ENCODE measurements at places on chromosomes 4 and X.

DNA sequence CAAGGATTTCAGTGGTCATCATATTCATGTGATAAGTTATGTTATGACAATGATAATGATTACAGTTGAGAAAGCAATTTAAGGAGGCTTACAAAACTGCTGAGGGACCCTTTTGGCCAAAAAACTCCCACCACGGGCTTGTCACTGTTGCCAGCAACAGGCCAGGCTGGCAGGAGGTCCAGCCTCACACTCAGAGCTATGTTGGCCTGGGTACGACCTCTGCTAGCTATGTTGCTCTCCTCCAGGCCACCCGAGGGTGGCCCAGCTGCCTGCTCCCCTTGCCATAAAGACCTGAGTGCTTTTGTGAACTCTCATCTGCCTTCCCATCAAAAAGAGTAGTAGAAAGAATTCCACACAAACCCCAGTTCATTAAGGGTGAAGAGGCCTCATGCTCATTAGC, 52.0 kb downstream of the MID1 start:
- no peak for DNase-seq

DNA sequence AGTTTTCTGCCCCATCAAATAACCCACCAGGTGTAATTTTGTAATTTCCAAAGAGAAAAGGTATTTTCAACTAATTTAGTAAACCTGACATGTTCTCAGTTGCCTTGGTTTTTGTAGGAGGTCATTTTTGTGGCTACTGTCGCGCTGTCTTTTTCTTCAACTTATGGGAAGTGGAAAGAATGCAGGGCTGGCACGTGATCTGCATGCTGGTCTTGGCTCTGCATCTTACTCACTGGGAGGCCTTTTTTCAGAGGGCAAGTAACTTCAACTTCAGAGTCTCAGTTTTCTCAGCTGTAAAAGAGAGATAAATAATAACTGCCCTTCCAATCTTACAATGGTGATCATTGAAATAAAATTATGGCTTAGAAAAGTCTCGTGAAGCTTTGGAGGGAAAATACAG, 109.9 kb upstream of the SMIM10 start:
- no peak for DNase-seq

- DNase-seq: no peak
These were observed 26.5 kb upstream of the FUNDC1 start for GRCh38 chrX:44569122-44569521.

DNA sequence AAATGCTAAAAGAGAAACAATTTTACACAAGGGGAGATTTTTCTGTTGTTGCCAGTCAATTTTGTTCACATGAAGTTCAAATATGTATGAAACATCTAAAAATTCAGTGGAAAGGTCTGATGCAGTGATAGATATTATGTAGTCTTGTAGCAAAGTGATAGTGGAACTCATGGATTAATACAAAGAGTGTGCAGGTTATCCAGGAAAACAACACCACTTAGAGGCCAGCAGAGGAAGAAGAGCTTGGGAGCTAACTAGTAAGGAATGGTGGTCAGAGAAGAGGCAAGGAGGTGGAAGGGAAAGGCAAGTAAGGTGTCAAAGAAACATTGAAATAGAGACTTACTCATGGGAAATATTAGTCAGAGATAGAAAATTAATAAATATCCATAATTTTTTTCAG, 395.6 kb downstream of the MAPK10 start:
- no peak for DNase-seq

GRCh38 chrX:65136424-65136823, 160.2 kb upstream of the ZC4H2 start:
- no peak for DNase-seq

DNA sequence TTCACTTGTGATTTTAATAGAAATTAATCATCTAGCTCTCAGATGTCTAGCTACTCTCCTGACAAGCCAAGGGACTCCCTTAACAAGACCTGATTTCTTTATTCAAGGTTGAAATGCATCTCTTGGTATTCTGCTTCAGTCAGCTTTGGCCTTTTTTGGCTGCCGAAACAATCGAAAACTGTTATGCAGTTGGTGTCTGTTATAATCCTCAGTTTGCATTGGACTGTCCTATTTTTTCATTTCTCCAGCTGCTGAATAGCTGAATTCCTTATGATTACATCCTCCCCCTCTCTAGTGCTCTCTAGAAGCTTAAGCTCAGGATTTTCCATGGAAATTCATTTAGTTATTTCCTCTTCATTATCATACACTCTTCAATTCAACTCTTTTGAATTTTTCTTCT, 177.2 kb downstream of the TRIML1 start:
- DNase-seq: no peak

DNA sequence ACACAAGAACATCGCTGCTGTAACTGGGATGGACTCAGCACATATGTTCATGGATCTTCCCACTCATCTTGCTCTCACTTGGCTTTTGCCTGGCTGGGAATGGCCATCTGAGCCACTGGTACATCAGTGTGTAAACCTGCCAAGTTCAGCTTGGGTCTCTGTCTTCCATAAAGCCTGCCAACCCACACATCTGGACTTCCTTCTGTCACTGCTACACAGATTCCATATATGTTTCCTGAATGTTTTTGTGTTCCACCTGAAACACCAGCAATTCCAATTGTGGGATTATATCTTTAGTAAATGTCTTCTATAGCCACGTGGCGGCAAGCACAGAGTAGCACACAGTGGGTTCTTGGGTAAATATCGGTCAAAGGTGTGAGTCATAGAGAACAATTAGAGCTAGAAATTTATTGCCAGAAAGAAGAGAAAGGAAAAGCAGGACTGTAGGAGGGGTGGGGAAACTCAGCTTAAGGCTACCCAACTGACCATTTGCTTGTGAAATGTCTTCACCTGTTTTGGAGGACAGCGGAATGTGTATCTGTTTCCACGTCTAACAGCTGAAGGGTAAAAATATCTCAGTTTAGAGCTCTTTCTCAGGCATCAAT, 125.9 kb downstream of the MFAP3L start:
- DNase-seq: no peak
